HuH-7 (cell line): ENCODE measurements at places on chromosomes 5 and 9.
A peak's percentile ranks its signal among the peaks of the same experiment; 100 is the strongest.

DNA sequence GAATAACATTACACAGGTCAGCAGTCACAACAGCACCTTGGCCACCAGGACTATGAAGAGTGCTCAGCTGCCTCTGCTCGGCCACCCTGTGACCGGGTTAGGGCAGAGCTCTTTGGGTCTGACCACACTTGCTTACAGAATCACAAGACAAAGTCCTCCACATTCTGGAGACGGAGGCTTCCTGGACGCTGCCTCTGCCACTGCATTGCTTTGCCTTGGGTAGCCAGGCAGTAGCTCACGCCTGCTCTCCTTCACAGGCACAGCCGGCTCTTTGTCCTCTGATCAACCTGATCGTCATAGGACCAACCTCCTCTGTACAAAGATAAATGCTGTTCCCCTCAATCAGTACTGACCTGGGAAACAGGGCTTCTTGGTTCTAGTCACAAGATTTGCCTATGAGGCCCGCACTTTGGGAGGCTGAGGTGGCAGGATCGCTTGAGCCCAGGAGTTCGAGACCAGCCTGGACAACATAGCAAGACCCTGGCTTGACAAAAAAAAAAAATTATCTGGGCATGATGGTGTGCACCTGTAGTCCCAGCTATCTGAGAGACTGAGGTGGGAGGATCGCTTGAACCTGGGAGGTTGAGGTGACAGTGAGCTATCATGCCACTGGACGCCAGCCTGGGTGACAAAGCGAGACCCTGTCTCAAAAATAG, 128.4 kb upstream of the IER5L start:
- DNase-seq, result peak; percentile 3

GRCh38 chr5:117302949-117303348, 728.3 kb upstream of the SEMA6A start:
- no peak for DNase-seq

DNA sequence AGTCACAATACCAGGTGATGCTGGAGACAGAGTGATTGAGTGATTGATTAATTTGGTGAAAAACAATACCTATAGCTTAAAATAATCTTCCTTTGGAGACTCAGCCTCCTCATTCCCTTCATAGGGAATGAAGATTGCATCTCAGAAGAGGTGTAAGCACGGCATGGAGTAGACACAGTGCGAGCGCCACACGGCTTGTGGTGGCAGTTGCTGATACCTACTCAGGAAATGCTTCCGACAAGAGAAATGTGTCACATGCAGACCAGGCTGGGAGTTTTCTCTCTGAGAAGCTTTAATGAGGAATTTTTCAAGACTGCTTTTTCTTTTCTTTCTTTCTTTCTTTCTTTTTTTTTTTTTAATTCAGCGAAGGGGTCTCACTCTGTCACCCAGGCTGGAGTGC, 211.8 kb upstream of the OTULINL start:
- DNase-seq, result no peak

GRCh38 chr5:123752552-123753179, 240.7 kb downstream of the CSNK1G3 start:
- DNase-seq, result no peak

DNA sequence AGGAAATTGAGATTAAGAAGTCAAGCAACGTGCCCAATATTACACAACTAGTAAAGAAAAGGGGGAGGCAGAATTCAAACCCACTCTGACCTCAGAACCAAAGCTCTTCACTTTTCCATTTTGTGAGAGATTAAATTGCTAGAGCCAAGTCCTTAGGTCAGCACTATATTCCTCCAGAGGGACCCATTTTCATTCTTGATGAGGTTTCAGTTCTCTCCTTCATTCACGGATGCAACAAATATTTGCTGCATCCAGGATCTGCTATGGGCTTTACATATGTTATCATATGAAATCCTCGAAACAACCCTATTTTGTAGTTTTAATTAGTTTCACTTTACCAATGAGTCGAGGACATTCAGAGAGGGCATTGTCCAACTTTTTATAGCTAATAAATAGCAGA, 239.2 kb downstream of the EFNA5 start:
- no peak for DNase-seq

DNA sequence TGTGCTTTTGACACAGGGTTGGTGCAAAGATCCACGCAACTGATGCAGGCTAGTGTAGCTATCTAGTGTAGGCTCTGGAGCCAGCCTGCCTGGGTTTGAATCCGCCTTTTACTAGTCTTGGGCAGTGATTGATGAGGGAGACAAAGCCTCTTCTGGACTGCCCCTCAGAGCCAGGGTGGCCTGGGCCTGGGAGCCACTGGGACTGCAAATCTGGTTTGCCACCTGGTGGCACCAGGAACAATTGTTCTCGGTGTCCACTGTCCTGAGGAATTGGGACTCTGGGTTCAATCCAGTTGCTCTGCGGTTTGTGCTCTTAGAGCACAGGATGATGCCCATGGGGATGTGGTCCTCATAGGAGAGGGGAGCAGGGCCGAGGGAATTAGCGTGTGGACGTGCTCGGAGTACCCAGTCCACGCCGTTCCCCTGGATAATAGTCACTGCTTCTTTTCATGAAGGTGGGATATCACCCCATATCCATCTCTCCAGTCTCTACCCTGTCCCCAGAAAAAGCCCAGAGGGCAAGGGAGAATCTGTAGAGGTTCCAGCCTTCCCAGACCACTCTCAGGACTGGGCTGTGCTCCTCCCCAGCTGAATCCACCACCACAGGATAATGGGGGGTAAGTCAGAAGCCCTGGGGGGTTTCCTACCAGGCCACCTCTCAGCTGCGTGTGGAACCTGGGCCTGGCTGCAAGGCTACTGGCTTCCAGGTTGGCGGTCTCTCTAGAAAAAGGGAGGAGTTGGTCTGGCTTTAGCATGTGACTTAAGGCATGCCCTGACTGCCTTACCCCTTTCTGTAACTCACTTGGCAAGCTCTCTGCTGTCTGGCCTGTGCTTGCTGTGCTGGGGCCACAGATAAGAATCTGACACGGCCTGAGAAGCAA, 1.9 kb downstream of the B4GALT7 start:
- DNase-seq, result peak; percentile 55

DNA sequence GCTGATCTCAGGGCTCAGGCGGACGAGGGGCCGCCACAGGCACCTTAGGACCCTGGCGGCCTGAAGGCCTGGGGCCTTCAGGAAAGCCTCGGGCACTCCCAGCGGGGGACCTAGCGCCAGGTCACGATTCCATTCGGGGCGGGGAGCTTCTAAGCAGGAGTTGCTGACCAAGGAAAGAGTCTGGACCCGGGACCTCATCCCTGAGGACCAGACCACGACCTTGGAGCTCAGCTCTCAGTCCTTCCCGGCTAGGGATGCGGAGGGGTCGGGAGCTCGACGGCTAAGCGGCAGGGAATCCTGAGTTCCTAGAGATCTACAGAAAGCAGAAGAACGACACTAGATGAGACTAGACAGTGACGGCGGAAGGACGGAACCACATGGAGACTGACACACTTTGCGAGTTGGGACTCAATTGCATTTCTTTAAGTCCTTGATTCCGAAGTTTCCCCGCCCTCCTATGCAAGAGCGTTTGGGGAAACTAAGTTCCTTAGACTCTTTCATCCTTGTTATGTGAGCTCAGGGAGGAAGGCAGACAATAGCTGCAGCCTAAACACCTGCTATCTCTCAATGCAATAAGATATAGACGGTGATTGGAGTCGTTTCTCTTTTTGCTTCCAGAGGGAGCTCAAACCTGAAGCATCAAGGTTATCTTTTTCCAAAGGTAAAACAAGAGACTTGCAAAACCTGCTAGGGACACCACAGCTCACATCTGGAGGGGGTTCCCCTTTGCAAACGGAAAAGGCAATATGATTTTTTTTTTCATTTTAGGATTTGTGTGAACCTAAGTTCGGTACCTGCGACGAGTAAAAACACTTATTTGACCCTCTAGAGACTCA, 9.7 kb downstream of the NR2F1-AS1 start:
- DNase-seq, result no peak

DNA sequence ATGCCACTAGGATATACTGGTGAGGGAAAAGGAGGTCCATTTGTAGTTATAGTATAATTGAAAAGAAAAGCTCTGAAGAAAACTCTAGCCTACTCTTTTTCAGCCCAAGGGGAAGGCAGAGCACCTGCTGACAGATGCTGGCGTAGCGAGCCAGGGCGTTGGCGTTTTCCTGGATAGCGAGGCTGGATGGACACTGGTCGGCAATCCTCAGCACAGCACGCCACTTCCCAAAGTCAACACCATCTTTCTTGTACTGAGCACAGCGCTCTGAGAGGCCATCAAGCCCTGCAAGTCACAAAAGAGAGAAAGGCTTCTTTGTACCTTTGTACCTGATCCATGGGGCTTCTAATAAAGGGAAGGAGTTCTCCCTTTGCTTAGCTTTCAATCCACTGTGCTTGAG, 8.2 kb downstream of the ALDOB start:
- no peak for DNase-seq

GRCh38 chr9:35350827-35351549, 138.9 kb upstream of the RUSC2 start:
- no peak for DNase-seq

GRCh38 chr5:121373371-121373770, 478.3 kb upstream of the FTMT start:
- no peak for DNase-seq

GRCh38 chr5:54360089-54360488, 49.7 kb upstream of the ARL15 start:
- no peak for DNase-seq

GRCh38 chr9:112717661-112718331, at the start of gene INIP:
TSS of gene INIP (minus strand) at chr9:112718117. CDS start at chr9:112716485, 1,632 bp downstream.
- DNase-seq, result peak; percentile 93

GRCh38 chr9:96503918-96504317, 53.9 kb downstream of the HABP4 start:
- DNase-seq, result no peak
